ENCODE measurements at places on chromosomes 1 and 21.

- no peak for DNase-seq
Measured at GRCh38 chr1:101137144-101138126, 99.4 kb upstream of the S1PR1 start.

GRCh38 chr1:2786329-2787162 is 14.9 kb downstream of the TTC34 start:
- peak; percentile 61 for DNase-seq

DNA sequence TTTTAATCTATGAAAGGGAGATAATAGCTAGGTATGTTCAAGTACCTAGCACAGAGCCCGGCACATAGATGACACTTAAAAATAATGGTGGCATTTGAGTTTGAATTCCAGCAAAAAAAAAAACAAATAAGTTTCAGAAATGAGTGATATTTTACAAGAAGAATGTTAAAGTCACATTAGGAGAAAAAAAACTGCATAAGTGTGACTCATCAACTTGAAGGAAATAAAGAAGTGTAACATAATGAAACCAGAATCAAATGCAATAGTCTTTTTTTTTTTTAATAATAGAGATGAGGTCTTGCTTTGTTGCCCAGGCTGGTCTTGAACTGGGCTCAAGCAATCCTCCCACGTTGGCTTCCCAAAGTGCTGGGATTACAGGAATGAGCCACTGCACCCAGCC is 17.1 kb downstream of the DNASE2B start:
- DNase-seq: no peak

DNA sequence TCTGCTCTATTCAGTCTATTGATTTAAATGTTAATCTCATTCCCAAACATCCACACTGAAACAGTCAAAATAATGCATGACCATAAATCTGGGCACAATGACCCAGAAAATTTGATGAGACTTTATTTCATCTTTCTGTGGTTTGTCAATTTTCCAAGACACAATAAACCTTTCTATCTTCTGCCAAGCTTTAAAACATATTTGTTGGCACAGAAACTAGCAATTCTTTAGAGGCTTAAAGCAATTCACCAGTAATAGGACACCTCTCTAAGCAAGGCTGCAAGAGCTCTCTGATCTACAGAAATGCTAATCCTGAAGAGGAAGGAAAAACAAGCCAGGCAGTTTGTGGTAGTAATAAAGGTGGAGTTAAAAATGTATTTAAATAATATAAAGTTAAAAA is 113.7 kb downstream of the FCRL5 start:
- no peak for DNase-seq

GRCh38 chr1:29623501-29623900 is 387.2 kb downstream of the PTPRU start:
- DNase-seq: no peak

GRCh38 chr1:9150582-9151327 is 21.9 kb upstream of the GPR157 start:
- DNase-seq: no peak

DNA sequence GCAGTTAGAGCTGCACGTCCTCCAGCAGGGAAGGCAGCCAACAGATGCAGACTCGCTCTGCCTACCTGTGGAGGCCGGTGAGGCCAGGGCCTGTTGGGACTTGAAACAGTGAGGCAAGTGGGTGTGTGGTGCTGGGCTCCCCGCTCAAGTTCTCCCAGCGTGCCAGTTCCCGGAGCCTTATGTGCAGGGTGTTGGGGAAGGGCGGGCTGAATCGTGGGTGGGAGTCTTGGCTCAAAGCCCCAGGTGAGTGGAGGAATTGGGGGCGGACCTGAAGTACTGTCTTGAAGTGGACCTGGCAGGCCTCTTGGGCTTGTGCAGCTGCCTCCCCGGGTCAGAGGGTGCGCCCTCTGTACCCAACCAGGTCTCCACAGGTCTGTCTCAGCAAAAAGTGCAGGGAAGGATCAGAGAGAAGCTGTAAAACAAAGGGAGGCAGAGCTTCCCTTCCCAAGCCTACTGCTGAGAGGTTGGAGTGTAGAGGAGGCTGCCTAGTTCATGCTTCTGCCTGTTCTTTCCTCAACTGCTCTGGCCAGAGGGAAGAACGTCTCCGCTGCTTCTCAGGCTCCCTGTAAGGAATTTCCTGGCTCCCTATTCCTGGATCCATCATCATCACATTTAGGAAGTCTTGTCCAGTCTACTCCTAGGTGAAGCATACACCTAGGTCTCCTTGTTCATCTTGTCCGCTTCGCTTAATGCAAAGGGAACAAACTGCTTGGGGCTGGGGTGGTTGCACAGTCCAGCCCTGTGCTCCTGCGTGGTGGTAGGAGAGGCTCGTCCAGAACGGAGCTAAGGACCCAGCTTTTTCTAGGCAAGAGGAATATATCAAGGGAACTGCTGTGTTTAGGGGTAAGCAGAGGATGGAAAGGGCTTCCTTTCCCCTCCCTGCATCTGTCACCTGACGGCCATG is 14.9 kb downstream of the UTP11 start:
- DNase-seq: no peak

DNA sequence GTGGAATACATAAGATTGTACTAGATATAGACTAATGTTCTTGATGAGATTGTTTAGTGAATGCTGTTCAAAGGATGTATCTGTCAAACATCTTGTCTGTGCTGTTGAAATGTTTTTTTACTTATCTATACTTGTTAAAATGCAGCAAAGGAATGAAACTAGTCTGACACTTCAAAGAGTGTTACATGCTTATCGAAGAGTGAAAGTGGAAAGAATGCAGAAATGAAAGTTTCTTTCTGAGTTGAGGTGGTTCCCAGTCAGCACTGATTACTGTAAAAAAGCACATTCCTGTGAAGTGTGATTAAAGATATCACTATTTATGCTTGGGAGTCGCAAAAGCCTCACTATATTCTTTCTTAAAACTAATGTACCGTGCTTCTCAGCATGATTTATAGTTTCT is 1225.2 kb downstream of the NCAM2 start:
- DNase-seq: no peak
